AG09319 (cell line): ENCODE measurements at places on chromosomes 11 and 22.

DNA sequence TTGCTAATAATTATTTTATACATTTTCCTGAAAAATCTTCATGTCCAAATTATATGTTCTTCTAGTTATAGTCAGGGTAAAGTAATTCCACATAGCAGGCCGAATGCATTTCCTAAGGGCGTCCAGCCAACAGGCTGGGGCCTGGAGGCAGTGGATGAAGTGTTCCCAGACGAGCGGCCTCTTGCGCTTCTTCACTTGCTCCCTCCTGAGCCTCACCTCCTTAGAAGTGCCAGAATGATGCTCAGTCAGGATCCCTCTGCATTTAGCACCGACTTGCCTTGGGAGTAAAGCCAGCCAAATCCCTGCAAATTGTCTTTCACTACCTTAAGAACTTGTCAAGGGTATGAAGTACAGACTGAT lies 1.5 kb downstream of the OLFML1 start:
- DNase-seq, result no peak

DNA sequence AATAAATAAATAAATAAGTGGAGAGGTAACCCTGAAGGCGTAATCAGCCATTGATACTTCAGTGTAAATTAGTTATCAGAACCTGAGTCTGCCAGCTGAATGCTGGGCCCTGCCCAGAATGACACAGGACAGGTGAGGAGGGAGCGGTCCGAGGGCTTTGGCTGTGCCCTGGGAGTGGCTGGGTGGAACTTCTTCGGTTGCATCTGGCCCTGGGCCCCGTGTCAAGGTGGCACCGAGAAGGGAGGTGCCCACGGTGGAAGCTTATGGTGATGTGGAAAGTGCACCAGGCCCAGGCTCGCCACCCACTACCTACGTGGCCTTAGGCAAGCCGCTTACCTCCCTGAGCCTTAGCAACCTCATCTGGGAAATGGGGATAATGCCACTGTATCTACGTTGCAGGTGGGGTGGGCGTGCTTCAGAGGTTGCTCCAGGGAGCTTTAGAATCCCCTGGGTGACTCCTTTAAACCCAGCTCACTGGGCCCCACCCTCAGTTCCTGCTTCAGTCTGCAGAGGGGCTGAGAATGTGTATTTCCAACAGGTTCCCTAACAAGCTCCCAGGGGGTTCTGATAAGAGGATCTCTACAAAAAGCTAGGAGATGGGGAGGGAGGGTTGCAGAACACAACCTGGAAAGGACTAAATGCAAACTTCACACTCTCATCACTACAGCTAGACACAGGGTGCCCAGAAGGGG lies 38.8 kb downstream of the TXN2 start:
- no peak for DNase-seq

DNA sequence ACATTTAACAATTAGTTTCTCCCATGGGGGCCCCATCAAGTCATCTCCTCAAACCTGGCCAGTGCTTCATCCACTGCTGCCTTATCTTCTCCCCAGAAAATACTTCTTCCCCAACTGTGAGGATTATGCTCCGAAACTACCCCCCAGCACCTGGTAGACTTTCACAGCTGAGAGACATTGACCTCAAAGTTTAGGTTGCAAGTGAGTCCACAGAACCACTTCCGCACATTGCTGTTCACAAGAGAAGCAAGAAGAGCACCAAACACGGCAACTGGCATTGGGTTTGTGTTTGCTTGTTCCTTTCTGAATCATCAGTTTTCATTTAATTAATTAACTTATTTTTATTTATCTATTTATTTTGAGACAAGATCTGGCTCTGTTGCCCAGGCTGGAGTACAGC lies 6.1 kb downstream of the MCHR1 start:
- no peak for DNase-seq

DNA sequence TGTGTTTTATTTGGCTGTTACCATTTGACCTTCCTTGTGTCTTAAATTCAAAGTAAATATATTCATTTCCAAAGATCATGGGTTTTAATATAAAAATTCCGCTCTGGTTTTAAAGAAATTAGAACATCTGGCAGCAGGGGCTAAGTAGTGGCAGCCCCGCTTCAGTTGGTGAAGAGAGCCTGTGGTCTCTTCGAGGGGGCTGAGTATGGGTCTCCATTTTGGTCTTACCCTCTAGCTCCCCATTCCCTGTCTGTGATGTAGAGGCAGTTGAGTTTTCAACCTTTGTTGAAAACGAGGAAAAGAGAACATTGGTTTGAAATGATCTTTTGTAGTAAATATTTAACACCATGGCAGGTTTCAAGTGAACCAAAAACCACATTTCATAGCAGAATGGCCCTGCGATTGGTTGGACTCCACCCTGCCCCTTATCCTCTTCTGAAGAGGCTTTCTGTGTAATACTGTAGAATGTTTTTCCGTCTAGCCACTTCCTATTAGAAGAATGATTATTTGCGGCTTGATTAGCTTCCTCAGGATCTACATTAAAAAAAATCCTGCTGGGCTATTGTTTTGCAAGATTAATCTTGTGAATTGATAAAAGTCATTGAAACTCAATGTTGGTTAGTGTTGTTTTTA lies 17.7 kb downstream of the APLP2 start:
- DNase-seq, result no peak

DNA sequence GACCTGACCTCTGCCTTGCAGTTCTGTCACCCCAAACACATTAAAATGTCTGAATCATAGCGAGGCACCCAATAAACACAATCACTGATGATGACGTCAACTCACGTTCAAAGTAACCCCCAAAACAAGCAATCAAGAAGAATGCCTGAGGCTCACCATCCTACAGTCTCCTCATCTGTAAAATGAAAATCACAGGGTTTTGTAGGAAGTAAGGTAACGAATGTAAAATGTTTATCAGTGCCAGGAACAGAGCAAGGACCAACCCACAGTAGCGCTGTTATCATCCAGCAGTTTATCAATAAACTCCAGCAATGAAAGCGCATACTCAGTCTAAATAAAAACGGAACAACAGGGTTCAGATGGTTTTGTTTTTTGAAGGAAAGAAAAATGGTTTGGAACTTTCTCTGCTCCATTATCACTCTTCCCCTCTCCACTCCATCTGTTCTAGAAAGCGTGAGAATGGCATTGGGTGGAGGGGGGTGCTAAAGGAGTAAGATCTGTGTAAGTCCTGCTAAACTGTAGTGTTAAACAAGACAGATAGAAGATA lies 110.5 kb downstream of the MICAL3 start:
- DNase-seq, result no peak

- no peak for DNase-seq
Observed at GRCh38 chr11:62195945-62196344, 5.9 kb downstream of the SCGB1D1 start.

DNA sequence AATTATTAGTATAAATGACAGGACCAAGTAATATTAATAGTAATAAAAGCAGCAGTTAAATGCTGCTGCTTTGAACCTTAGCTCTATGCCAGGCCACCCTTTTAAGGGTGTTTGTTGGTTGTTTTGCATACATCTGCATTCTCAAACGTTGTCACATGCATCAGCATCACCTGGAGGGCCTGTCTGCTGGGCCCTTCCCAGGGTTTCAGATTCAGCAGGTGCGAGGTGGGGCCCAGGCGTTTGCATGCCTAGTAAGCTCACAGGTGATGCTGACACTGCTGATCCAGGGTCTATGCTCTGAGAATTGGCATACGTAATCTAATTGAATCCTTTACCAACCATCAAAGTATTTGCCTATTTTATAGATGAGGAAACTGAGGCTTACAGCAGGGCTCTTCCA lies 246.5 kb downstream of the CADM1 start:
- DNase-seq, result no peak

DNA sequence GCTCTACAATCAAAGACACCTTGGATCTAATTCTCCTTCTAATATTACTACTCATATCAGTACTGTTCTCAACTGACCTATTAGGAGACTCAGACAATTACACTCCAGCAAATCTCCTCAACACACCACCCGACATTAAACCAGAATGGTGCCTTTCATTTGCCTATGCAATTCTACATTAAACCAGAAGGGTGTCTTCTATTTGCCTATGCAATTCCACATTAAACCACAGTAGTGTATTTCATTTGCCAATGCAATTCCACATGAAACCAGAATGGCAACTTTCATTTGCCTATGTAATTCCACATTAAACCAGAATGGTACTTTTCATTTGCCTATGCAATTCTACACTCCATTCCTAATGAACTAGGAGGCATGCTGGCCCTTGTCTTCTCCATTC lies 15.3 kb upstream of the APOL3 start:
- no peak for DNase-seq

DNA sequence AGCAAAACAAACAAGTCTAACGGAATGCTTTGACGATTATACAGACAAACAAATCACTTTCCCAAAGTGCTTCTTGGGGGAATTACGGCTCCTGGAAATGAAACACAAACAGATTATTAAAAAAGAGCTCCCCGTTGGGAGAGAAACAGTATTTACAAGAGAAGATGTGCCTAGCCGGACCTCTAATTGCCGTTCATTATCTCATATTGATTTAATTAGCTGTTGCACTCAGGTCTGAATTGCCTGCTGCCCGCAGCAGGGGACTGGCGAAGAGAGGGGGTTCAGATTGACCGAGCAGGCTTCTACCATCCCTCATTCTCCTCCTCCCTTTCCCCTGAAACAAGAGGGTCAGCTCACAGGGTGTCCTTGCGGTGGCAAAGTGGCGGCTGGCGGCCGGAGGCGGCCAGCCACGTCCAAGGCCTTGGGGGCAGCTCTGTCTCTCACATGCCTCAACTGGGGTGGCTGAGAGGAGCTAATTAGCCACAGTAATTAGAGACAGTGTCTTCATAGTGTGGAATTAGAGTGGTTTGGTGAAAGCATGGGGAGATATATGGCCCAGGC lies 295.1 kb downstream of the MIAT start:
- no peak for DNase-seq

DNA sequence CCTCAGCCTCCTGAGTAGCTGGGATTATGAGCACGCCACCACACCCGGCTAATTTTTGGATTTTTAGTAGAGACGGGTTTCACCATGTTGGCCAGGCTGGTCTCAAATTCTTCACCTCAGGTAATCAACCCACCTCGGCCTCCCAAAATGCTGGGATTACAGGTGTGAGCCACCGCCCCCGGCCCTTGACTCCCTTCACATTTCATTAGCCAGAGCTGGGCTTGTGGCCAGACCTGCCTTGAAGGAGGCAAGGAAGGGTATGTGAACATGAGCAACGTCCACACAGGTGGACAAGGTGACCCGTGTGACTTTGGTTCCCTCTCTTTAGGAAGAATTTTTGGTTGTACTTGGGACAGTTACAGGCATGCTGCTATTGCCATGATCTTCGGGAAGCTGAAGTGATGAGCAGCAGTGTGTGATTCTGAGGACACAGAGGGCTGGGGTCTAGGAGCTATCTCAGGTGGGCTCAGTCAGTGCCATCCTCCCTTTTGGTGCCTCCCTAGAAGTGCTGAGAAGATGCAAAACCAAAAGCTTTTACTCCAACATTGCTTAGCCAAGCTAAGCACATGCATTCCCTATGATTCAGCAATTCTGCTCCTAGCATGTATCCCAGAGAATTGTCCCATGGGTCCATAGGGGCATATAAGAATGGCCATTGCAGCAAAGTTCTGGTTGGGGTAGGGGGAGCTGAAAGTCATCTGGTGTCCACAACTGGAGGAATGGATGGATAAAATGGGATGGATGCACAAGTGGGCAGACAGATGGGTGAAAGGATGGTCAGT lies 6.1 kb downstream of the AP5B1 start:
- DNase-seq, result no peak

- DNase-seq, result no peak
Observed at GRCh38 chr11:86749821-86750401, 50.4 kb upstream of the PRSS23 start.

- no peak for DNase-seq
Observed at GRCh38 chr11:82932564-82932963, 31.0 kb downstream of the DDIAS start.

DNA sequence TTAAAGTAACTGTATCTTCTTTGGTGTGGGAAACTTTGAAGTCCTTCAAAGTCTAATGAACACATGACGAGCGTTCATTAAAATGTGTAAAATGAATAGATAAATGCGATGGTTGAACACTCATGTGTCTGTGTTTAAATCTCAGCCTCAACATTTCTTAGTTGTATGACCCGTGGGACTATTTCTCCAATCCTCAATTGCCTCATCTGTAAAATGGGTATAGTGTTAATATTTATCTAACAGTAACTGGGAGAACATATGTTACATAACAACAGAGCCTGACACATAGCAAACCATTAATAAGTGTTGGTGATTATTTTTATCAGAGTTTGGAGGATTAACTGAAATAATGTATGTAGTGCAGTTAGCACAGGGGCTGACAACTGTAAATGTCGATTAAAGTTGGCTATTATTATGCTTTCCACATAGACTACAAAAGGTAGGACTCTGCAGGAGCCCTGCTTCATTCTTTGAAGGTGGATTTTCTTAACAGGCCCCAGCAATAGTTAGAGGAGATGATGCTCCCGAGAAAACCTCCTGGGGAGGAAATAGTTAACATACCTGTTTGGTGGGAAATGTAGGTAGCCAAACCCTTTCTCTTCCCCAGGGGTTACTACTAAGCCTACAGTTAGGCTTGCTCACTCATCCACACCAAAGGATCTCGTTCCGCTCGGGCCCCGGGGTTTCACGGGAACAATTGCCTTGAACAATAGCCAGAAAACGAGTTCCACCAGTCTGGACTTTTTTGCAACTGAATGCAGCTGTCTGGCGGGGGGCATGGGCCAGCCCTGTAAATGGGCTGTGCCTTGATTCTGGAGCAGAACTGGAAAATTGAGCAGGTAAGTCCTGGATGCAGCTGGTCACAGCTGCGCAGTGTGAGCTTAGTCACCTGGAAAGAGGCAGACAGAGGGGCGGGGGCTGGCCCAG lies 133.4 kb downstream of the DBX1 start:
- DNase-seq, result no peak

GRCh38 chr11:88326099-88326498 lies 11.4 kb downstream of the CTSC start:
- no peak for DNase-seq

- peak; percentile 8 for DNase-seq
Observed at GRCh38 chr22:28344918-28345703, 334.5 kb downstream of the TTC28 start.

DNA sequence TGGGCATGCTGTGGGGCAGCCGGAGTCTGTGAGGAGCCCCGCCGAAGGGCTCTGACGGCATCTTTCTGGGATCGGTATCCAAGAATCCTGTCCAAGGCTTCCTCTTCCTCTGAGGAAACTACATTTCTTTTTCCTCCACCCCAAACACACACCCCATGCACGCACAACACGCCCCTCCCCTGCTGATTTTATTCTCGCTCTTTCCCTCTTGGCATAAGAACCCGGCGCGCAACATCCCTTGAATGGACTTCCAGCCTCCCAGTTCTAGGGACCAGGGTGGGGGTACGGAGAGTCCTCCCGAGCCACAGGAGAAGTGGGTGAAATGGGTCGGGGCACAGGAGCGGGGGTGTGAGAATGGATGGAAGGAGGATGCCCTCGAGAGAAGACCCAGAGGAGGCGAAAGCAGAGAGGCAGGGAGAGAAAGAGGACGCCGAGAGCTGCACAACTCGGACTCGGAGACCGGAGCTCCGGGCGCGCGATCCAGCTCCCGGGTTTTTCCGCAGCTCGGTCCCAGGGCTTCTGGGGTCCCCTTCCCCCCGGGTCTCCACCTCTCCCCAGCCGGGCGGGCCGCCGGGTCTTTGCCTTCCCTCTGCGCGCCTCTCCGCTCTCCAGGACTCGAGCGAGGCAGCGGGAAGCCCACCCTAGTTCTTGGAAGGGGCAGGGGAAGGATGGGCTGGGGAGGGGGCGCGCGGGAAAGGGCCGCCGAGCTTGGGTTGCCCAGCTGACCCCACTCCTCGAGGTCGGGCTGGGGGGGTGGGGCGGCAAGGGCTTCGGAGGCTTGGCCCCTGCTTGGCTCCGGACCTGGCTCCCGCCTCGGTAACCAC lies 1.5 kb upstream of the LARGE1 start:
- DNase-seq, result no peak
